Activated CD4-positive, alpha-beta T cell treated with anti-CD3 and anti-CD28 coated beads, Interleukin-2, amount 10 ng/mL, durations not matched to agents 24 days and 14 days (primary cell): ENCODE measurements at places on chromosomes 7 and 10.

GRCh38 chr7:143733876-143734275 lies 23.6 kb downstream of the CTAGE6 start:
- H3K36me3 ChIP-seq: peaks cover 33% of the 10 kb centered on the region
- H3K27me3 ChIP-seq: no peaks in the 10 kb centered on the region
- no peak overlapping the region for H3K4me3 ChIP-seq
- peaks cover 11% of the 10 kb centered on the region for H3K4me1 ChIP-seq

DNA sequence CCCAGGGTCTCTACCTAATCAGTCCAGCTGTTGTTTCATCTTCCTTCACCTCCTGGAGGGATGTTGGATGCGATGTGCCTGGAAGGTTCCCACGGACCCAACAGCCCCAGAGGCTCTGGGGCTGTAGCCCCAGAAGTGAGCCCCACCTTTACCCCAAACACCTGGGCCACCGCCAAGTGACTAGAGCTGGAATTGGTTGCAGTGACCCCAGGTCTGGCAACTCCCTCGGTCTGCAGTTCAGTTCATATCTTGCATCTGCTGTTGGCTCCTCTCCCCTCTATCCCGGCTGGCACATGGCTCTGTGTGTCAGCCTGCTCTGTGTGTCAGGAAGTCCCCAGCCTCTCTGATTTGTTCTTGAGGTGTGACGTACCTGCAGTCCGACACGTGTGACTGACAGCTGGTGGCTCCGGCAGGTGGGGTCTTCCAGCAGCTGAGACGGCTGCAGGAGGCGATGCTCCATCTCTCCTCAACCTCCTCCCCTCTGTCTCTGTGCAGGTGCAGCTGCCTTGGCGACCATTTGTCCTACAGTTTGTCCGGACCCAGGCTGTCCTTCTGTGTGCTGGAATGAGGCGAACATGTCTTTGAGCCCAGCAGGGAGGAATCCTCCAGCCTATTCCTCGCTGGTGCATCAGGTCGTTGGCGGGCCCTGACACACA lies 38.6 kb downstream of the ELFN1 start:
- H3K27ac ChIP-seq: no peak overlapping the region
- H3K27me3 ChIP-seq: no peaks in the 10 kb centered on the region
- H3K36me3 ChIP-seq: no peaks in the 10 kb centered on the region
- H3K4me1 ChIP-seq: no peaks in the 10 kb centered on the region
- DNase-seq: no peak
- no peak overlapping the region for H3K4me3 ChIP-seq

- peaks cover 2% of the 10 kb centered on the region for H3K4me1 ChIP-seq
- no peak overlapping the region for H3K4me3 ChIP-seq
- H3K27me3 ChIP-seq: peaks cover 19% of the 10 kb centered on the region
- DNase-seq: no peak
- H3K27ac ChIP-seq: no peak overlapping the region
These were observed 11.4 kb upstream of the ZNF12 start for GRCh38 chr7:6718124-6718523.

DNA sequence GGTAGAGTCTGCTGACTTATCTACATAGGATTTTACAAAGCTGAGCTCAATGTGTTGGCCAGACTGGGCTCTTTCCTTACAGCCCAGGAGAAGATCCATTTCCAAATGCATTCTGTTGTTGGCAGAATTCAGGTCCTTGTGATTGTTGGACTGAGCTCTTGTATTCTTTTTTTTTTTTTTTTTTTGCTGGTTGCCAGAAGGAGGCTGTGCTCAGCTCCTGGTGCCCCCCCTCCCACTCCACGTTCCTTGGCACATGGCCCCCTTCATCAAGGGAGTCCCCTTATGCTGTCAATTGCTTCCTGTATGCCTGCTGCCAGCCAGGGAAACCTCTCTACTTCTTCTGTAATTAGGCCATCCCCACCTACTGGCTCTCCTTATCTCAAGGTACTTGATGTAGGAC lies 518.1 kb upstream of the AKR1E2 start:
- no peak overlapping the region for H3K27ac ChIP-seq
- no peaks in the 10 kb centered on the region for H3K4me1 ChIP-seq
- H3K36me3 ChIP-seq: no peaks in the 10 kb centered on the region
- peaks cover 24% of the 10 kb centered on the region for H3K27me3 ChIP-seq
- DNase-seq: no peak
- no peak overlapping the region for H3K4me3 ChIP-seq
